ENCODE measurements at places on chromosomes 12 and 14. TPM values are rescaled to one million over a fixed set of nuclear protein-coding genes. Genes with fewer than 3 reads are reported as not detected.

Gene RBM25
- 80.1 TPM for total RNA-seq

Gene ADAM20
- 0.57 TPM for total RNA-seq

Gene FOXN4
- total RNA-seq: 0.52 TPM

Gene CFAP251
- total RNA-seq: 2.6 TPM

Gene NEUROD4
- total RNA-seq: not detected

GRCh38 chr12:7351177-7351576, 47.3 kb downstream of the ACSM4 start:
- H3K27ac ChIP-seq: no peak overlapping the region
- DNase-seq: no peak
- H3K4me1 ChIP-seq: no peaks in the 10 kb centered on the region
- no peaks in the 10 kb centered on the region for H3K27me3 ChIP-seq
- H3K36me3 ChIP-seq: no peaks in the 10 kb centered on the region

DNA sequence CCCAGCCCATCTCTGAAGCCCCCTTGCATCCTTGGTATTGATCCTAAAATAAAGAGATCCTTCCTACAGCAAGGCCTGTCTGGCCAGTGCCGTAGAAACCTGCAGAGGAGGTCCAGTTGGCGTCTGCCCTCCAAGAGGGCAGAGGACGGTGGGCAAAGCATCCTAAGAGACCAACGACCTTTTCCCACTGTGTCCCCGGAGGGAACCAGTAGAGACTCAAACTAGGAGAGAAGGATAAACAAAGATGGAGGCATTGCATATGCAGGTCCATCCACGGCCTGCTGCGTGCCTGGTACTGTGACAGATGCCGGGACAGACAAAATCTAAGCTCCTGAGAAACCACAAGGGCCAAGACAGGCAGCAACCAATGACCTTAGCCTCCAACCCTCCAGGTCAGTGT, 3.8 kb downstream of the NCKAP5L start:
- peaks cover 23% of the 10 kb centered on the region for H3K4me1 ChIP-seq
- H3K27me3 ChIP-seq: no peaks in the 10 kb centered on the region
- no peak overlapping the region for H3K4me3 ChIP-seq
- H3K27ac ChIP-seq: no peak overlapping the region
- no peak for DNase-seq

- DNase-seq: no peak
- H3K4me1 ChIP-seq: no peaks in the 10 kb centered on the region
- H3K27me3 ChIP-seq: no peaks in the 10 kb centered on the region
- no peak overlapping the region for H3K4me3 ChIP-seq
- no peaks in the 10 kb centered on the region for H3K36me3 ChIP-seq
These were observed 159.8 kb downstream of the RPAP3 start for GRCh38 chr12:47545938-47546609.

DNA sequence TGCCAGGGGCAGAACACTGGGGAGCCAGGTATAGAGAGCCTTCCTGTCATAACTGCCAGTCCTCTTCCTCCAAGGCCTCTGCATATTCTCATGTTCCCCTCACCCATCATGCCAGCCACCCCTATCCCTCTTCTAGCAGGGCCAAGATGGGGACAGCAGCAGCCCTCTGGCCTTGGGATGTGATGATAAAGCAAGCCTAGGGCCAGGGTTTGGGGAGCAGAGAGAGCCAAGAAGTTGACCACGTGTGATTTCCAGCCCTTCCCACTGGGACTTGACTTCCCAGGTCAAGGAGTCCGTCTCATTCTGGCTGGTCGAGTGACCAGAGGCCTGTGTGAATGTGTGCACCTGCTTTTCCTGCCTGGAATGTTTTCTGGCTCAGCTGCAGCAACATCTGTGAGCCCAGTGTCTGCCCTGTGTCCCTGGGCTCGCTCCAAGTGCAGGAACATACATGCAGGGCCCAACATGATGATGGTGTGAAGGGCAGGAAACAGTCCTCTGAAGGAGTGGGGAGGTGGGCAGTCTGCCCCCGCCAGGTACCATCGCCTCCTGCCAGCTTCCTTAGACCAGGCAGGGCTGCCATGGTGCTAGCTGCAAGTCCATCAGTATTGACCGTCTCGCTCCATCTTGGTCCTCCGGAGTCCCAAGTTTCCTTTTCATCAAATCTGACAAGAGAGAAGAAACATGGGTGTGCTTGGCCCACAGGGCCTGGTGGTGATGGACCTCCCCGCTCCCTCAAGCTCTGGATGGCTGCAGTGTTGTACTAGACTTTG, 21.0 kb downstream of the VASH1 start:
- H3K27me3 ChIP-seq: no peaks in the 10 kb centered on the region
- DNase-seq: no peak
- no peak overlapping the region for H3K27ac ChIP-seq
- no peak overlapping the region for H3K4me3 ChIP-seq
- peaks cover 12% of the 10 kb centered on the region for H3K36me3 ChIP-seq
- no peaks in the 10 kb centered on the region for H3K4me1 ChIP-seq

DNA sequence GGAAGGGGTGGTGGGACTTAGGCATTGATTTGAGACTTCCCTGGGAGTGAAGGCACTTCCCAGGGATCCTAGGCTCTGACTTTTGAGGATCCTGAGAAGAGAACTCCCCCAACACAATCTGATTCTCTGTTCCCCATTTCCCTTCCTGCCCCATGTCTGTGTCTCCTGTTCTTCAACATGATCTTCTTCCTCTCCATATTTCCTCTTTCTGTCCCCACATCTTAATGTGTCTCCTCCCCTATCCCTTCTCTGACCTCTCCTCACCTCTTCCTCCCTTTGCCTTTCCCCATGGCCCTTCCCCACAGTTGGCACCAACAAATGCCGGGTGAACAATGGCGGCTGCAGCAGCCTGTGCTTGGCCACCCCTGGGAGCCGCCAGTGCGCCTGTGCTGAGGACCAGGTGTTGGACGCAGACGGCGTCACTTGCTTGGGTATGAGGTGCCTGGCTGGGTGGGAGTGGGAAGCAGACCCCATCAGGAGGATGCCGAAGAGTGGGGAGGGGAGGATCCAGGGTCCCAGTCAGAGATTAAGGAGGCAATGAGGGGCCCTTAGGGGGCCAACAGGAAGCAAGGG, 15.2 kb upstream of the LRP1-AS start:
- H3K4me1 ChIP-seq: peaks cover 14% of the 10 kb centered on the region
- H3K27me3 ChIP-seq: no peaks in the 10 kb centered on the region
- H3K27ac ChIP-seq: no peak overlapping the region
- DNase-seq: no peak
- no peak overlapping the region for H3K4me3 ChIP-seq

DNA sequence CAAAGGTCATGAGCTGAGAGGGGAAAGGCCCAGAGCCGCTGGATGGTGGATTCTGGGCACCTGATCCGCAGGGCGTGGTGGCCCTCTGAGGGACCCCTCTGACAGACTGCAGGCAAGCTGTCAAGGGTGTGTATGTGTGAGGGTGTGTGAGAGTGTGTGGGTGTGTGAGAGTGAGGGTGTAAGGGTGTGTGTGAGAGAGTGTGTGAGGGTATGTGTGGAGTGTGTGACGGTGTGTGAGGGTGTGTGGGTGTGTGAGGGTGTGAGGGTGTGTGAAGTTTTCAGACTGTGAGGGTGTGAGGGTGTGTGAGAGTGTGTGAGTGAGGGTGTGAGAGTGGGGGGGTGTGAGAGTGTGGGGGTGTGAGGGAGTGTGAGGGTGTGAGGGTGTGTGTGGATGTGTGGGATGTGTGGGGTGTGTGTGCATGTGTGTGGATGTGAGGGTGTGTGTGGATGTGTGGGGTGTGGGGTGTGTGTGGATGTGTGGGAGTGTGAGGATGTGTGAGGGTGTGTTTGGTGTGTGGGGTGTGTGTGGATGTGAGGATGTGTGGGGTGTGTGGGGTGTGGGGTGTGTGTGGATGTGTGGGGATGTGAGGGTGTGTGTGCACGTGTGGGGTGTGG, 156.7 kb downstream of the TMEM121 start:
- no peaks in the 10 kb centered on the region for H3K4me1 ChIP-seq
- H3K4me3 ChIP-seq: no peak overlapping the region
- DNase-seq: no peak

DNA sequence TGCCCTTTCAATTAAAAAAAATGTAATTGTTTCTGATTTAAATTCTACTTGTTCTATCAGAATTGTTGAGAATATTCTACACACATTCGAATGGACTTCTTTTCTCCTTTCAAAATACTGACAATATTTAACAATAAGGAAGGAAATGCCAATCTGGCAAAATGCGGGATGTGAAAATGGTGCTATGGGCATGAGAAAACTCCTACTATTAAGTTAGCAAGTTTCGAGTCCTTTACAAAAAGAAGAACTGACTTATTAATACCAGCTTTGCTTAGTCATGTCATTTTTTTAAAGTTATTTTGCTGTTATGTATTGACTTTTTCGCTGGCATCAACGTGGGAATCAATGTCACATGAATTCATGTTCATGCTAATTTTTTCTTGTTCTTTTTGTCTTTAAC, 31.7 kb upstream of the ARL1 start:
- H3K27me3 ChIP-seq: no peaks in the 10 kb centered on the region
- H3K4me1 ChIP-seq: no peaks in the 10 kb centered on the region
- no peak overlapping the region for H3K4me3 ChIP-seq
- H3K27ac ChIP-seq: no peak overlapping the region
- no peaks in the 10 kb centered on the region for H3K36me3 ChIP-seq
- no peak for DNase-seq
